ENCODE measurements at places on chromosomes 12 and 14. TPM values are rescaled to one million over a fixed set of nuclear protein-coding genes. Genes with fewer than 3 reads are reported as not detected.

- H3K27ac ChIP-seq: no peak overlapping the region
- no peak for DNase-seq
- no peaks in the 10 kb centered on the region for H3K27me3 ChIP-seq
- no peak overlapping the region for H3K4me3 ChIP-seq
- no peaks in the 10 kb centered on the region for H3K4me1 ChIP-seq
- peaks cover 28% of the 10 kb centered on the region for H3K36me3 ChIP-seq
Measured at GRCh38 chr14:101927859-101928258, 36.5 kb upstream of the DYNC1H1 start.

EML5 gene
- polyA plus RNA-seq: 0.57 TPM

RAPGEF3 gene
- 20.9 TPM for polyA plus RNA-seq

- DNase-seq: peak; percentile 82
- peak overlapping the region; percentile 33 for H3K4me3 ChIP-seq
- H3K27me3 ChIP-seq: no peaks in the 10 kb centered on the region
Measured at GRCh38 chr14:93103392-93104080, 12.2 kb downstream of the ITPK1 start.

CFAP54 gene
- polyA plus RNA-seq: 0.39 TPM

GRCh38 chr14:66240105-66240504, 246.1 kb upstream of the CCDC196 start:
- DNase-seq: no peak
- H3K36me3 ChIP-seq: no peaks in the 10 kb centered on the region
- H3K27ac ChIP-seq: no peak overlapping the region
- no peak overlapping the region for H3K4me3 ChIP-seq

DBX2 gene
- polyA plus RNA-seq: not detected

MDP1 gene
- 48.8 TPM for polyA plus RNA-seq

- no peaks in the 10 kb centered on the region for H3K4me1 ChIP-seq
- H3K36me3 ChIP-seq: no peaks in the 10 kb centered on the region
- no peak overlapping the region for H3K27ac ChIP-seq
- no peak overlapping the region for H3K4me3 ChIP-seq
- H3K27me3 ChIP-seq: no peaks in the 10 kb centered on the region
Measured at GRCh38 chr12:58701536-58701935, 218.8 kb downstream of the LRIG3 start.

LRRC10 gene
- 0.05 TPM for polyA plus RNA-seq

- H3K36me3 ChIP-seq: no peaks in the 10 kb centered on the region
- DNase-seq: no peak
- H3K4me1 ChIP-seq: peaks cover 3% of the 10 kb centered on the region
- no peaks in the 10 kb centered on the region for H3K27me3 ChIP-seq
Measured at GRCh38 chr14:21109377-21110138, 8.7 kb downstream of the TMEM253 start.

DNA sequence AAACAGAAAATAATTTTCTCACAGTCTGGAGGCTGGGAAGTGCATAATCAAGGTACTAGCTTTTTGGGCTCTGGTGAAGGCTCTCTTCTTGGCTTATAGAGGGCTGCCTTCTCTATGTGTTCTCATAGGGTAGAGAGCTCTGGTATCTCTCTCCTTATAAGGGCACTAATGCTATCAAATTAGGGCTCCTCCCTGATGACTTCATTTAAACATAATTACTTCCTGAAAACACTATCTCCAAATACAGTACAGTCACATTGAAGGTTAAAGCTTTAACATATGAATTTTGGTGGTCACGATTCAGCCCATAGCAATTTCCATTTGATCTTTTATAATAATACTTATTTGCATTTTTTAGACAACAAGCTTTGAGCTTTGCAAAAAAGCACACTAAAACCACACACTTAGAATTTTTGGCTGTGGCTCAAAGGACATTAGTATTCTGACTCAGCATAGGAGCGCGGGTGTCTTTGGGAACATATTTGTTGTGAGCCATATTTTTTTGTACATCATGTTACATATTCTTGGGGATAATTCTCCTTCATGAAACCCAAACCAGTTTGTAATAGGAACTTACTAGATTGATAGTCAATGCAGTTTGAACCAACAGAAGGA, 808.1 kb upstream of the FBXO33 start:
- no peaks in the 10 kb centered on the region for H3K27me3 ChIP-seq
- DNase-seq: no peak
- no peak overlapping the region for H3K4me3 ChIP-seq
- H3K36me3 ChIP-seq: no peaks in the 10 kb centered on the region
- H3K27ac ChIP-seq: no peak overlapping the region
- H3K4me1 ChIP-seq: no peaks in the 10 kb centered on the region

- DNase-seq: no peak
- no peaks in the 10 kb centered on the region for H3K27me3 ChIP-seq
- peak overlapping the region; percentile 73 for H3K27ac ChIP-seq
- H3K36me3 ChIP-seq: peaks cover 67% of the 10 kb centered on the region
Measured at GRCh38 chr12:121810234-121810817, 6.5 kb downstream of the SETD1B start.

GRCh38 chr12:76674669-76675315, 89.1 kb upstream of the ZDHHC17 start:
- H3K27ac ChIP-seq: no peak overlapping the region
- no peaks in the 10 kb centered on the region for H3K4me1 ChIP-seq
- no peaks in the 10 kb centered on the region for H3K36me3 ChIP-seq
- H3K4me3 ChIP-seq: no peak overlapping the region
- peak; percentile 26 for DNase-seq
- H3K27me3 ChIP-seq: no peaks in the 10 kb centered on the region

DNA sequence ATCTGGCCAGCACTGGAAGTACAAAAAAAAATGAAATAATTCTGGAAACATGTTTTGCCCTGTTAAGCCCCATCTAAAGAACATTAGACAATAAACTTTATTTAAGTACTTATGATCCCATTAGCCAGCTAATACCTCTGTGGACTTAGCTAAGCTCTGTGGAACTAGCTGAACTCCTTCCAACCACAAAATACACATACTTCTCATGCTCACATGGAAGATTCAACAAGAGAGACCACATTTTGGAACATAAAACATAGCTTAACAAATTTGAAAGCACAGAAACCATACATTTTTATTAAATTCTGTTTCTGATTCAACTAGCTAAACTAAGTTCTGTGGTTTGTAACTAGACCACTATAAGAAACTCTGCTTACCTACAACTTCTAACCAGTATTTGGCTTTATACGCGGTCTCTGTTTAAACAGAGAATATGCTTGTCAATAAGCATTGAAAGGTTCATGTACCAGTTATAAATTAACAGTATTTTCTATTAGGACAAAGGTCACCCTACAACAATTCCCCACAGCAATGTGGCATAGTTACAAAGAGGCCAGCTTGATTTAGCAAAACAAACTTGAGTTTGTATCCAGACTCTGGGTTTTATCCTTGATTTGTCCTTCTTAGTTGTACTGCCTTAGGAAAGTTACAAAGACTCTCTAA, 300.1 kb downstream of the C12orf50 start:
- no peaks in the 10 kb centered on the region for H3K4me1 ChIP-seq
- no peaks in the 10 kb centered on the region for H3K27me3 ChIP-seq
- H3K27ac ChIP-seq: no peak overlapping the region
- DNase-seq: no peak

SLC5A8 gene
- polyA plus RNA-seq: 0.55 TPM

- H3K4me1 ChIP-seq: no peaks in the 10 kb centered on the region
- no peak for DNase-seq
- H3K4me3 ChIP-seq: no peak overlapping the region
Measured at GRCh38 chr12:31393004-31393550, 67.1 kb upstream of the SINHCAF start.
